ENCODE measurements at places on chromosomes 5 and 9. TPM values are rescaled to one million over a fixed set of nuclear protein-coding genes. Genes with fewer than 3 reads are reported as not detected.

DNA sequence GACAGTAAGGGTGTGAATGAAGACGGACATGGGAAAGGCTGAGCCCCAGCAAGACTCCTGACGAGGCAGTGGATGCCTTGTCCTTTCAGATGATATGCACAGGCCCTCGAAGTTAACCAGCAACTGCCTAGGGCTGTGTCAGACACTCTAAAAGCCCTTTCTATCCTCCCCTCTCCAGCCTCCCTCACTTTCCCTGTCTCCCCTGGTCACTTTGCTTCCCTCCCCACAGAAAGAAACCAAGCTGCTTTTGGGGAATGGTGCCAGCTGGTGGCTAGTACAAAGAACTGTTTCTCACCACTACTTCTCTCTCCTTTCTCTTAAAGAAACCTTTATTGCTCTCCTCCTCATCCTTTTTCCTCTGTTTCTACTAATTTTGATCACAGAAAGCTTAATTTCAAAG, 21.4 kb downstream of the LHFPL2 start:
- H3K4me3 ChIP-seq, result no peak overlapping the region
- H3K27me3 ChIP-seq, result no peaks in the 10 kb centered on the region
- peak overlapping the region; percentile 39 for H3K27ac ChIP-seq
- peaks cover 14% of the 10 kb centered on the region for H3K4me1 ChIP-seq

GRCh38 chr5:90020575-90021538, 388.7 kb downstream of the CETN3 start:
- H3K36me3 ChIP-seq, result no peaks in the 10 kb centered on the region
- peak overlapping the region; percentile 34 for H3K27ac ChIP-seq
- no peak for DNase-seq
- peak overlapping the region; percentile 47 for H3K4me3 ChIP-seq
- H3K4me1 ChIP-seq, result no peaks in the 10 kb centered on the region

DNA sequence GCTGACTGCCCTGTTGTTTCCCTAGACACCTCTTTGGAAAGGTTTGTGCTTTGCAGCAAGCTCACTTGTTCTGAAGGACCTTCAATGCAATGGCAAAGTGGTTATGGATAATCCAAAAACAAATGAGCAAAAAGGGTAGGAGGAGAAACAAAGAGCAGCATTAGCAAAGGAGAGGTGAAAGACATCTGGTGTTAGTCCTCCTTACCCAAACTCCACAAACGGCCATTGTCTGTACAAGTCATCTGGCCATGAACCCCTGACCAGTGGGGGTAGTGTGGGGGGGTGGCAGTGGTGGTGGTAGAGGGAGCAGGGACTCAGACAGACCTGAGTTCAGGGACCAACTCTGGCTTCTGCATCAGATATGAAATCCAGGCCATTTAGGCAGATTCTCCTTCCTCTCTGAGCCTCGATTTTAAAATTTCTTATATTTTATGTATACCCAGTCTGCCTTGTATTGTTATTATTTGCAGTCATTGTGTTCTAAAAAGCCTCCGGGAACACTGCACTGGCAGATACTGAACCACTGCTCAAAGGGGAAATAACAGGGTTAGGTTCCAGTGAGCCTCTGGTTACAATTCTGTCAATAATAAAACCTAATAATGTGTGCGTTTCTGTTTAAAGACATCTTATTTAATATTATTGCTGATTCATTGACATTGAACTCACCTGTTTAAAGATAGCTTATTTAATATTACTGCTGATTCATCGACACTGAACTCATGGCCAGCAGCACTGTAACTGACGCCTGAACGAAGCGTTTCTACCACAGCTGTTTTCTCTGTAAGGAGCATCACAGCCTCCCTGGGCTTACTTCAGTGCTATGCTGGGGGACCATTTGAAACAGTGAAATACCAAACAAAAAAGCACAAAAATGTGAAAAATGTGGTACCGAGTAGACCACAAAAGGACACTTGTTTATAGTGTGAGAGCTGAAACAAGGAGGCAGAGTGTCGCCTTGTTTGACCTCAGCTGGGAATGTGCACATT, 156.0 kb downstream of the SEC61B start:
- DNase-seq, result peak; percentile 71
- peak overlapping the region; percentile 6 for H3K4me3 ChIP-seq
- no peaks in the 10 kb centered on the region for H3K27me3 ChIP-seq
- peaks cover 17% of the 10 kb centered on the region for H3K4me1 ChIP-seq
- H3K36me3 ChIP-seq, result no peaks in the 10 kb centered on the region

The TRIM32 gene
- 40.2 TPM for total RNA-seq
